PC-9 (cell line): ENCODE measurements at places on chromosomes 11 and 22. TPM values are rescaled to one million over a fixed set of nuclear protein-coding genes. Genes with fewer than 3 reads are reported as not detected.
A peak's percentile ranks its signal among the peaks of the same experiment; 100 is the strongest.

ZDHHC8 gene
- total RNA-seq, result 34.4 and 46.8 TPM in 2 replicates

MYOD1 gene
- not detected in 2 replicates for total RNA-seq

NECTIN1 gene
- 17.6 and 21.5 TPM in 2 replicates for total RNA-seq

KLHL35 gene
- total RNA-seq, result 11.1 and 18.9 TPM in 2 replicates

ADSL gene
- 56.2 and 66.2 TPM in 2 replicates for total RNA-seq

RFPL3 gene
- total RNA-seq, result not detected in 2 replicates

SLC22A25 gene
- total RNA-seq, result not detected in 2 replicates

TUB gene
- not detected in 2 replicates for total RNA-seq

SPON1 gene
- 0.48 and 0.70 TPM in 2 replicates for total RNA-seq

ANGPTL5 gene
- not detected in 2 replicates for total RNA-seq

GLB1L2 gene
- 28.8 and 32.2 TPM in 2 replicates for total RNA-seq

GAL gene
- total RNA-seq, result 3.9 and 12.8 TPM in 2 replicates

BTBD18 gene
- total RNA-seq, result not detected in 2 replicates

HPX gene
- total RNA-seq, result 0.68 TPM in 1 of 2 replicates, not detected in the other

GRCh38 chr22:38109371-38110001 is 998 bp downstream of the BAIAP2L2 start:
- peak; percentile 35 for DNase-seq

DNA sequence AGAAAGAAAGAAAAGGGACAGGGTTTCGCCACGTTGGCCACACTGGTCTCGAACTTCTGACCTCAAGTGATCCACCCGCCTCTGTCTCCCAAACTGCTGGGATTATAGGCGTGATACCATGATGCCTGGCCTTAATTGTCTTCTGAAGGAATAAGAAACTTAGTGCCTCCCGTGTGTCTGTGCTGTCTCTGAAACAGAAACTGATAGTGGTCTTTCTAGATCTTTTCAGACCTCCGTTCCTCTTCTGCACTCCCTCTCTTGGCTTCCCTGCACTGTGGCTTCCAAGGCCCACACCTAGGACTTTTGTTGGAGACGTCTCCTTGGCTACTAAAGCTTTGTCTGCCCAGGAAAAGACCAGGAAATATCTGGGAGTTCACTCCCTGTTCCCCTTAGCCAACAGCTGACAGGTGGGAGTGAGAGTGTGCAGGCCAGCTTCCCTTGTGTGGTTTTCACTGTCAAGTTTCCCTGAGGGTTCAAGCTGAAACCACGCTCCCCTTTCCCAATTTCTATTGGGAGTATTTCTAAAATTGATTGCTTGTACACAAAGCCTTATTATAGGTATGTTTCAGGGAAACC is 10.1 kb upstream of the HTR3B start:
- DNase-seq, result no peak

- peak; percentile 42 for DNase-seq
Observed at GRCh38 chr22:39244136-39244495, 666 bp downstream of the PDGFB start.

DNA sequence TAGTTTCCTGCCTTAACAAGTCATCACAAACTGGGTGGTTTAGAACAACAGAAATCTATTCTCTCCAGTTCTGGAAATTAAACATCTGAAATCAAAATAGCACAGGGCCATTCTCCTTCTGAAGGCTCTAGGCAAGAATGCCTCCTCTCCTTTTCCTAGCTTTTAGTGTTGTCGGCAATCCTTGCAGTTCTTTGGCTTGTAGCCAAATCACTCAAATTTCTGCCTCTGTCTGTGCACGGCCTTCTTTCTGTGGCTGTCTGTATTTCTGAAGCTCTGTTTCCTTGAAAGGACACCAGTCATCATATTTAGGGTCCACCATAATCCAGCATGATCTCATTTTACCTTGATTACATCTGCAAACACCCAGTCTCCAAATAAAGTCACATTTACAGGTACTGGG is 795.5 kb downstream of the METTL15 start:
- no peak for DNase-seq

DNA sequence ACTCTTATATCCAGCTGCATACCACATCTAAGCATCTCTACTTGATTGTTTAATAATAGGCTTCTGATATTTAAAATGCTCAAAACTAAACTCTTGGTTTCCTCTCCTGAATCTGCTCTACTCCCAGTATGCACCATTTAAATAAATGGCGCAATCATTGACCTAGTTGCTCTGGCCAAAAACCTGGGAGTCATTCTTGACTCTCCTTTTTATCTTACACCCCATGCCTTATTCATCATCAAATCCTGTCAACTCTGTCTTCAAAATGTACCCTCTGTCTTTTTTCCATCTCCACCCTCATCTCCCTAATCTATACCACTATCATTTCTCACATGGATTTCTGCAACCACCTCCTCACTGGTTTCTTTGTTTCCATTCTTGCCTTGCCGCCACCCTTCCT is 399.6 kb upstream of the CCDC90B start:
- no peak for DNase-seq

- no peak for DNase-seq
Observed at GRCh38 chr11:109039611-109040010, 374.7 kb downstream of the DDX10 start.

DNA sequence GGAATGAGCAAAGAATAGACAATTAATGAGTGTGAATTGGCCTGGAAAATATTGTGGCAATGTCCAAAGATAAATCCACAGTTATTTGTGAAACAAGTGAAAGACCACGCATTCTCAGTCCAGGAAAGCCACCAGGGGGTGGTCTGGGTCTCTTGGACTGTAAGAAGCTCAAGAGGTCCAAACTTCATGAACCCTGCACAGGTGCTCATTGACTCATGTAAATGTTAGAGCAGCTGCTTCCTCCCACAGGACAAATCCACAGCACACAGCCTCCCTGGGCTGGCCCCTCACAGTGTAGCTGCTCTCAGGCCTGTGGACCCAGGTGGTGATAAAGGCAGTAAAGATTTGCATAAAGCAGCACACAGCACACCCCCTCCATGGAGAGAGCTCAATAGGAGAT is 114.0 kb downstream of the ZNF280B start:
- no peak for DNase-seq

DNA sequence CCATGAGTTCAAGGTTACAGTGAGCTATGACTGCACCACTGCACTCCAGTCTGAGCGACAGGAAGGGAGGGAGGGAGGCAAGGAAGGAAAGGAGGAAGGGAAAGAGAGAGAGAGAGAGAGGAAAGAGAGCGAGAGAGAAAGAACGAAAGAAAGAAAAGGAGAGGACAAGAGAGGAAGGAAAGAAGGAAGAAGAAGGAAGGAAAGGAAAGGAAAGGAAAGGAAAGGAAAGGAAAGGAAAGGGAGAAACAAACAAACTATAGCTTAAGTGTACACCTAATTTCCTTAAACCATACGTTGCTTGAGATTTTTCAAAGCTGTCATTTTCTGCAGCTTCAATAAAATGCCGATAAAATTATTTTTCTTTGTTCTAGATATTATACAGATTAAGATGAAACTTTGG is 80.2 kb upstream of the APOA1 start:
- DNase-seq, result no peak

GRCh38 chr22:18058371-18059093 is 19.3 kb upstream of the PEX26 start:
- no peak for DNase-seq

GRCh38 chr11:13551834-13552233 is 56.0 kb upstream of the PTH start:
- DNase-seq, result no peak

DNA sequence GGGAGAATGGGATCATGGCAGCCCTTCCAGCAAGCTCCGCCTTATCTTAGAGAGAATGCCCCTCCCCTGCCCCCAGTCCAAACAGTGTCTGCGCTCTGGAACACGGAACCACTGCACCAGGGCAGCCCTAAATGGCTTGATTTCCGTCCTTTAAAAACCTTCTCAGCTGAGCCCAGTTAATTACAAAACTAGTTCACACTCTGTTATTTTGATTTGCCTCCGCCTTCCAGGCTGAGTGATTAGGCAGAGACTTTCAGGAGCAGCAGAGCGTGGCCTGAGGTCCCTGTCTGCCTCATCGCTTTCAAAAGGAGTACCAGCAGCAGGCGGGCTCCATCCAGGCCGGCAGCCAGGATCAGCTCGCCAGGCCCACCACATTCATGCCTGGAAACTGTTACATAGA is 313.0 kb downstream of the BRD1 start:
- no peak for DNase-seq
